H1 (cell line): ENCODE measurements at places on chromosomes 7 and 10.

DNA sequence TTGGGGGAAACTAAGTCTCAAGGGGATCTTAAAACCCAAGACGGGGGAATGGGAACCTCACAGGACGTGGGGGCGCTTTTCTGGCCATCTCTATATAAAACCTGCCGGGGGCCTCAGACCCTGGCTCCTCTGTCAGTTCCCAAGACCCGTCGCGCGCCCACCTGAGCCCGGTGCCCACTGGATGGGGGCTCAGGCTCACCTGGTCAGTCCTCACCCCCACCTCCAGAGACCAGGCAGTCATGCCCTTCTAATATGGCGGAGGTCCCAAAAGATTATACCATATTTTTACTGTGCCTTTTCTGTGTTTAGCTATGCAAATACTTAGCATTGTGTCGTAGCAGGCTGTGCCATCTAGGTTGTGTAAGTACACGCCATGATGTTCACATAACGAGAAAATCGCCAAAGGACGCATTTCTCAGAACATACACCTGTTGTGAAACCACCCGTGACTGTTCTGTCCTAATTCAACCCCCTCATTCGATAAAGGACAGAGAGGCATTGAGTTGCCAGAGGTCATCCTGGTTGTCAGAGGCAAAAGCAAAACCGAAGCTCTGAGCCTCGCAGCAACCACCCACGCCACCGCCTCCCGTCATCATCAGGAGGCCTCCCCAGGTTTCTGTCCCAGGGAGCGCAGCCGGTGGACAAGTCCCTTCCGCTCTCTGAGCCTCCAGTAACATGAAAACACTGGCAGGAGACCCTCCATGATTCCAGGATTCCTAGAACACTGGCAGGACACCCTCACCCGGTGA, 28.9 kb downstream of the OAT start:
- H3K4me1 ChIP-seq: peaks cover 3% of the 10 kb centered on the region
- H3K27ac ChIP-seq: no peak overlapping the region
- peaks cover 5% of the 10 kb centered on the region; the same call in 1 of the 2 replicates for H3K27me3 ChIP-seq
- H3K4me3 ChIP-seq: no peak overlapping the region
- no peaks in the 10 kb centered on the region for H3K36me3 ChIP-seq

- H3K4me3 ChIP-seq: no peak overlapping the region
- no peaks in the 10 kb centered on the region for H3K36me3 ChIP-seq
- DNase-seq: no peak
- H3K4me1 ChIP-seq: peaks cover 28% of the 10 kb centered on the region
- no peaks in the 10 kb centered on the region for H3K27me3 ChIP-seq
These were observed 120.1 kb upstream of the AGK start for GRCh38 chr7:141431140-141431479.

DNA sequence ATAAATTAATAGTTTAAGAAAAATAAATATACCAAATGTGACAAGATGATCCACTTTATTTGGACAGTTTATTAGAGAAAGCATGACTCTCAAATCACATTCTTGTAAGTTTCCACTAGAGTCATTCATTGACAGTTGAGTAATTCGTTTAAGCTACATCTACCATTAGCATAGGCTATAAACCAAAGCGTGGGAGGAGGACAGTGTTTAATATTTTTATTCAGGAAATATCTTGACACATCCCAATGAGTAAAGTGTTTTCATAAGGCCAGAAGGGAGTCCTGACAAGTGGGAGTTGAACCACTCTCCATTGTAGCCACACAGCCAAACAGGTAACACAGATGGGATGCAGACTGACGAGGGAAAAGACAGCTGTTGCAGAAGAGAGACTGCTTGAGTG, 386.5 kb upstream of the SEMA3D start:
- H3K27ac ChIP-seq: no peak overlapping the region
- no peaks in the 10 kb centered on the region for H3K36me3 ChIP-seq
- no peaks in the 10 kb centered on the region for H3K27me3 ChIP-seq
- H3K4me3 ChIP-seq: no peak overlapping the region

DNA sequence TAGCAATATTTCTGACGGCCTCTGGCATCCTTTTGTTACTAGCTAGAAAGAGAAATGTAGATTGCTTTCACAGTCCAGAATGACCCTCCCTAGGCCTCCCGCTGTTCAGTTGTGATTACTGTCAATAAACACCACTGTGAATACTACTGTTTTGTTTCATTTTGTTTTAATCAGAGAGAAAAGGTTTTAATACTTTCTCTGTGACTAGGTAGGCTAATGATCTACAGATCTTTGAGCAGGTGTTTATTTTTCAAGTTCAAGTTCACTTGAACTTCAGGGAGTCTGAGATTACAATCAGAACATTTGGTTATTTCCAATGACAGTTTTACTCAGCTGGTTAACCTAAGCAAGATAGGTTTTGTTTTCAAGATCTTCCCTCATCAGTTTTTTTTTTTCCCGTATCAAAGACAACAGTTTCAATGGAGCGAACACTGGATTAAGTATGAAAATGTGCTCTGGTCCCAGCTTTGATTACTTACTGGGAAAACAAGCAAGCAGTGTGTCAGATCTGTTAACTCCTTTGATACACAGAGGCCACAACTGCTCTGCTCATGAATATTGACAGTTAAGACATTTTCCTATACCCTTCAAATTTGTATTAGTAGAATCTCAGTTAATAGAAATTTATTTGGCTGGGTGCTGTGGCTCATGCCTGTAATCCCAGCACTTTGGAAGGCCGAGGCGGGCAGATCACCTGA, 34.8 kb downstream of the VKORC1L1 start:
- H3K36me3 ChIP-seq: no peaks in the 10 kb centered on the region
- DNase-seq: peak; percentile 34
- H3K4me3 ChIP-seq: no peak overlapping the region
- H3K27me3 ChIP-seq: no peaks in the 10 kb centered on the region

GRCh38 chr7:143876218-143876617, 25.8 kb downstream of the TCAF1 start:
- no peak overlapping the region for H3K4me3 ChIP-seq
- H3K4me1 ChIP-seq: no peaks in the 10 kb centered on the region
- H3K36me3 ChIP-seq: peaks cover 4% of the 10 kb centered on the region; the same call in 1 of the 2 replicates
- no peak for DNase-seq
